Left lung (tissue), 14 donors: ENCODE measurements at places on chromosomes 5 and 9.

DNA sequence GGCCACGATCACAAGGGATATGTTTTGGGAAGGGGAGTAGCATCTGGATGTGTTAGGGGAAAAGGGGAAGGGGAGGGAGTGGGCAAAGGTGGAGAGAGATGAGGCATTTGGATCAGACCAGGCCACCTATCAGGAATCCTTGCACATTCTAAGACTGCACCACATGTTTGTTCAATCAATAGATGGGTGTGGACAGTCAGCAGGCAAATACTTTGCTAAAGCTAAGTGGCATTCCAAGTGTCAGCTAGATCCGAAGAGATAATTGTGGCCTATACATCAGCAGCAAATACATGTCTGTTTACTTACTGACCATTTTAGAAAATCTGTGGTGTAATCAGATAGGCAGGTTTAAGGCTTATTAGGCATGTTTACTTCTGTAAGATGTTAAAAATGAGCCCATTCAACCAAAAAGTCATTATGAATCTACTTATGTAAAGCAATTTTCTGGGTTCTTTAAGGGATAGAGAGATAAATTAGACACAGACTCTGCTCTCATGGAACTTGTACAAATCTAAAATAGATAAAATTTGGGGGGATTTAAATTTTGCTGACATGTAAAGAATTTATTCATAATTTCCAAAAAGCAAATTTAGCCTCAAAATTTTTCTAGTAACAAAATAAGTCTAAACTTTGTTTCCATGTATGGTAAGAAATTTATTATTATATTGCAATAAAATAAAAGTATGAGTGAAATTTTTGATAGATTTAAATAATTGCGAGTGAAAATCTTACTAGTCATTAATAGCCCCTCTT is 107.3 kb downstream of the SNCAIP start:
- no peak for DNase-seq

GRCh38 chr5:55604611-55605067 is 69.9 kb upstream of the PLPP1 start:
- DNase-seq = no peak

DNA sequence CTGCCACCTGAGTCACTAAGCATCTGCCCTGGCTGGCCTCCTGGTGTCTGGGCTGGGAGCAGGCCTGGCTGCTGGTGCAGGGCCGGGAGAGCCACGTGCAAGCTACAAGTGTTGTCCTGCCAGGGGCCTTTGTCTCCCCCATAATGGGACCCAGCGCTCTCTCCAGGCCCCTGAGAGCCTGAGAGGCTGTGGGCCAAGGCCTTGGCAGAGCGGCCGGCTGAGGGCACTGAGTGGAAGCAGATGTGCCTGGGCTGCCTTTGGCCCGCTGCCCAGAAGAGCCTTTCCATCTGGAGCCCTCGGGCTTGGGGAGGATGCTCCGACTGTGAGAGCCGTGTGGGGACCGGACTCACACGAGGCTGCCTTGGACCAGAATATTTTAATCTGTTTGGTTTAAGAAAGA is 185.5 kb downstream of the RGS3 start:
- no peak for DNase-seq

DNA sequence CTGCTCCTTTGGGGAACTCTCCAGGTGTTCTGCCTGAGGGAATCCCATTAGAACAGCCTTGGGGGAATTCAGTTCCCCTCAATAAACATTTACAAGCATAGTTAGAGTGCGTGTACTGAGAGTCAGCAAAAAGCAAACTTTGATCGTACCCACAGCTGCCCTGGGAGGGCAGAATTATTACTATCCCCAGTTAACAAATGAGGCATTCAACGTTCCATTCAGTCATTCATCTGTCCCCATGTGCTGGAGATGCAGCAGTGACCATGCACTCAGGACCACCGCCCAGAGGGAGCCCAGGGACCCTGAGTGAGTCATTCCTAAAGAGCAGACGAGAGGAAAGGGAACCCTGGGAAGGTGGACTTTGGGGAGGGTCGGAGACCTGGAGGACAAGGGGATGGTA is 19.1 kb upstream of the TTLL11 start:
- no peak for DNase-seq

- no peak for DNase-seq
Measured at GRCh38 chr5:18113721-18114120, 479.5 kb downstream of the TAF11L14 start.

GRCh38 chr9:87520172-87520683 is 22.6 kb downstream of the DAPK1 start:
- DNase-seq = no peak

DNA sequence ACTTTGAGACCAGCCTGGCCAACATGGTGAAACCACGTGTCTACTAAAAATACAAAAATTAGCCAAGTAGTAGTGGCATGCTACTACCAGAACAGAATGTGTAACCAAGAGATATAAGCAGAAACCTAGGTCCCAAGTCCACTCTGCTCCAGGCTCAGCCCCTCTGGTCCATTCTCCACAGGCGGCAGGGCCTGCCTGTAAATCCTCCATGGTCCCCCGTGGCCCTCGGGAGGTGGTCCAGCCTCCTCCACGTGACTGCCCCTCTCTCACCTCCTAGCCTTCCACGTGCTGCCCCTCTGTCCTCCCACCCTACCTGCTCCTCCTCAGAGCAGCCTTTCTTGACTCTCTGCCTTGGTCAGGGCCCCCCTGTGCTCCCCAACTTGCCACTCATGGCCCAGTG is 127.4 kb downstream of the GAPVD1 start:
- DNase-seq = no peak

- no peak for DNase-seq
Measured at GRCh38 chr9:136093995-136094881, 851 bp downstream of the NACC2 start.

DNA sequence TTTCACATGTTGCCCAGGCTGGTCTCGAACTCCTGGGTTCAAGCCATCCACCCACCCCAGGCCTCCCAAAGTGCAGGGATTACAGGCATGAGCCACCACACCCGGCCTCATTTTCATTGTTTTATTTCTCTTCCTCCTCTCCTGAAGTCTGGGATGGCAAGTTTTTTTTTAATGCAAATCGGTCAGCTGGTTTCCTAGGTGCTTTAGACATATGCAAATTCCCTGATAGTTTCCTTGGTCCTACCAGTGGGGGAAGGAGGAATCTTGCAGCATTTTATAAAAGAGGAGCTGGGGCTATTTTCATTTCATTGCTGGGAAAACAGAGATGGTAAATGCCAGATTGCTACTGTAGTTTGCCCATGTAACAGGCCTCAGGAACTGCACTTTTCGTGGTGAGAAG is 179.4 kb downstream of the ACTL7B start:
- DNase-seq = no peak

DNA sequence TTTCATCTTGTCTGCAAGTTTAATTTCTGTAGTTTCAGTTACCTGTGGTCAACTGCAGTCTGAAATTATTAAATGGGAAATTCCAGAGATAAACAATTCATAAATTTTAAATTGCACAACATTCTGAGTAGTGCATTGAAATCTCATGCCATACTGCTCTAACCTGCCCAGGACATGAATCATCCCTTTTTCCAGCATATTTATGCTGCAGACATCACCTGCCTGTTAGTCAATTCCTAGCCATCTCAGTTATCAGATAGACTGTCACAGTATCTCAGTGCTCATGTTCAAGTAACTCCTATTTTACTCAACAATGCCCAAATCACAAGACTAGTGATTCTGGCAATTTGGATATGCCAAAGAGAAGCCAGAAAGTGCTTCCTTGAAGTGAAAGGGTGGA is 223.0 kb upstream of the GRIA1 start:
- no peak for DNase-seq

DNA sequence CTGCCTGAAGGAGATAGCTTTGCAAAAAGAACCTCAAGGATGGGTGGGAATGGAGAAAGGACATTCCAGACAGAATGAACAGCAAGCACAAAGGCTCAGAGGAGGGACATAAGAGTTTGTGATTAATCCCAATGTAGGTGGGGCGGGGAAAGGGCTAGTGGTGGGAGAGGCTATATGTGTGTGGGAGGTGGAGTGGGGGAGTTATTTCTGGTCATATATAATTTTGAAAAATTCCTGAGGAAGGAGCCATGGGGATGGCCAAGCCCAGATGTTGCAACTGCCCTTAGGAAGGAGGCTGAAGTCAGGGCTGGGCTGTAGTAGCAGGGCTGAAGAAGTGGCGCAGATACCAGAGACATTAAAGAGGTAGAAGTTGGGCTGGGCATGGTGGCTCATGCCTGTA is 13.4 kb upstream of the CCL27 start:
- DNase-seq = no peak

GRCh38 chr5:141618030-141618803 is 583 bp downstream of the DIAPH1 start:
- DNase-seq = no peak

DNA sequence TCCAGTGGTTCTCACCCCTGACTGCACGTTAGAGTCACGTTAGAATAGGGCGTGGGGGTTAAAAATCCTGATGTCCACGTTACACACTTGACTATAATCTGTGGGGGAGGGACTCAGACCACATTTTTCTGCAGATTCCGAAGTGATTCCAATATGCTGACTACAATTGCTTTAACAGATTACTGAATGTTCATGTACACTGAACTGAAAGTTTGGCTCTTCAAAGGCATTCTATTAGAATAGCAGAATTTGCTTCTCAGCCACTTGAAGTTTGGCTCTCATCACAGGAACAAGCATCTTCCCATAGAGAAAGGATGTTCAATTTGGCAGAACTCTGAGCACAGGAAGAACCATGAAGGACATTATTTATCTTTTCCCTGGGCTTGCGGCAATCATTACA is 84.5 kb downstream of the HAPLN1 start:
- no peak for DNase-seq

- DNase-seq = no peak
Measured at GRCh38 chr5:81665795-81666194, 85.1 kb downstream of the SSBP2 start.

DNA sequence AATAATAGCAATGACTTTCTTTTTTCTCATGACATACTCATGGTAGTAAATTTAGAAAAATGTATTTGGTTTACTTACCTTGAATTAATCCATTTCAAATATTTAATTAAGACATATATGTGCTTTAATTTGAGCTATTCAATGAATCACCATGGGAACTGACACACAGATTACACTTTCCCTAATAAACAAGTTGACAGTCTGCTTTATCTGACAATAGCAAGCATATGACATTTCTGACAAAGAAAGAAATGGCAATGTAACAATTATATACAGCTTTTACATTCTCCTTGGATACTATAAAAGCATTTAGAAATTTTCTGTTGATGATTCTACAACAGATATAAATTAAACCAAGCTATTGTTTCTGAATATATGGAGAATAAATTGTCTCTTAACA is 382.5 kb downstream of the CYLC2 start:
- DNase-seq = no peak

- no peak for DNase-seq
Measured at GRCh38 chr9:126435105-126435504, 108.5 kb downstream of the MVB12B start.

GRCh38 chr9:69249337-69249736 is 75.3 kb downstream of the TJP2 start:
- no peak for DNase-seq

DNA sequence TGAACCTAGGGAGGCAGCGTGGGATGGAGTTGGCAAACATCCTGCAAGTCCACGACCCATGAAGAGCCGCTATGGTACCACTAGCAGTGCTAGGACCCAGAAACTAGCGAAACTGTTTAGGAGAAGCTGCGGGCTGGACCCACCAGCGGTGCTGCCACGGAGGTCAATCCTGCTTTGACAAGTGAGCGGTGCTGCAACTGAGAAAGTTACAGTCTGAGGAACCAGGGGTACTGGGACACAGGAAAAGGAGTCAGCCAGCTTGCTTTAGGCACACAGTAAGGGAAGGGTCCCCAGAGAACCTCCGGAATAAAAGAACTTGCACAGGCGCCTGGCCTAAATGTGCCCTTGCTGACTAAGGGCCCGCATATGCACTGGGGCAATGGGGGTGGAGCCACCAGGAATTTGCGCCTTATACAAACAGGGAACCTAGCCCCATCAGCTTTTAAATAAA is 23.6 kb upstream of the ANXA2R start:
- DNase-seq = peak; percentile 70

- DNase-seq = no peak
Measured at GRCh38 chr9:79551586-79551985, 20.2 kb upstream of the TLE4 start.

- no peak for DNase-seq
Measured at GRCh38 chr9:129160712-129161533, 17.1 kb downstream of the IER5L start.

DNA sequence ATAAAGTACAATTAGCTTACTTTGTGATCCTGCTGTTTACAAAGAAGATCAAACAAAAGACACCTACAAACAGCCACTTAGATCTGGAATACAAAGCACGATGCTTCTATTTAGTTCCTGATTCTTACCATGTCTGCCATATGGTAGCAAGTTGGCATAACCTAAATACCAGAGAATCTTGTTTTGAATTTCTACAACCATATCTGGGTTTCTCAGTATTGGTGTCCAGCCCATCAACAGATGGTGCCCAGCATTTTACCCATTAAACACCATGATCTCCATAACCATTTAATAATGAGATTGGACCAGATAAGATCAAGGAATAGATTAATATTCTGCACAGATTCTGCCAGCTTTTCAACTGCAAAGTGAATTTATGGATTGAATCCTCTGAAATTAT is 29.8 kb downstream of the SLC24A2 start:
- DNase-seq = no peak

DNA sequence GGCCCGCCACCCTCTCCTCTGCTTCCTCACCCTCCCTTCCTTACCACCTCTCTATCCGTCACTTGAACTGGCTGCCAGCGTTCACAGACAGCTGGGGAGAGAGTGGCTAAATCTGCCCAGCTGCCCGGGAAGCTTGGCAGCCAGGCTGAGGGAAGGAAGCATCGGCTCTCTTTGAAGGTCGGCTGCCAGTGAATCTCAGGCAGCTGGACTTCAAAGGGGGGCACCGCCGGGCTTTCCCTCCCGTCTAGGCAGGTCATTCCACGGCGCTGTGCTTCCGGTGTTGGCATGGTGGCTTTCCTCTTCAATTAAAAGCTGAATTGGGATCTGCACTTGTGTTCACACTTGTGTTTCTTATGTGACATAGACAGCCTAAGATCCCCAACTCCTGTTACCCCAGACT is 174.0 kb downstream of the GDNF start:
- DNase-seq = peak; percentile 41

GRCh38 chr5:141969783-141970771 is 1.2 kb downstream of the RNF14 start:
- DNase-seq = no peak

GRCh38 chr9:134778841-134779411 is 101.7 kb upstream of the FCN2 start:
- no peak for DNase-seq

- no peak for DNase-seq
Measured at GRCh38 chr5:150092159-150092787, 5.9 kb upstream of the CSF1R start.

- no peak for DNase-seq
Measured at GRCh38 chr5:1823381-1824034, 22.3 kb downstream of the NDUFS6 start.
